ENCODE measurements at places on chromosomes 6 and 20. TPM values are rescaled to one million over a fixed set of nuclear protein-coding genes. Genes with fewer than 3 reads are reported as not detected.

VSX1 gene
- total RNA-seq = 0.83 TPM

LGSN gene
- total RNA-seq = 4.8 TPM

SLC12A5 gene
- 17.7 TPM for total RNA-seq

RAB44 gene
- total RNA-seq = 0.02 TPM

ZNF831 gene
- total RNA-seq = not detected

DEFB124 gene
- total RNA-seq = not detected

MTG2 gene
- 37.7 TPM for total RNA-seq

PRDM1 gene
- total RNA-seq = 4.2 TPM

IRF4 gene
- total RNA-seq = 0.32 TPM

Measured in A549 treated with DMSO at 1 μM for 4 hours (cell line).